ENCODE measurements at places on chromosomes 11 and 22.
A peak's percentile ranks its signal among the peaks of the same experiment; 100 is the strongest.

DNA sequence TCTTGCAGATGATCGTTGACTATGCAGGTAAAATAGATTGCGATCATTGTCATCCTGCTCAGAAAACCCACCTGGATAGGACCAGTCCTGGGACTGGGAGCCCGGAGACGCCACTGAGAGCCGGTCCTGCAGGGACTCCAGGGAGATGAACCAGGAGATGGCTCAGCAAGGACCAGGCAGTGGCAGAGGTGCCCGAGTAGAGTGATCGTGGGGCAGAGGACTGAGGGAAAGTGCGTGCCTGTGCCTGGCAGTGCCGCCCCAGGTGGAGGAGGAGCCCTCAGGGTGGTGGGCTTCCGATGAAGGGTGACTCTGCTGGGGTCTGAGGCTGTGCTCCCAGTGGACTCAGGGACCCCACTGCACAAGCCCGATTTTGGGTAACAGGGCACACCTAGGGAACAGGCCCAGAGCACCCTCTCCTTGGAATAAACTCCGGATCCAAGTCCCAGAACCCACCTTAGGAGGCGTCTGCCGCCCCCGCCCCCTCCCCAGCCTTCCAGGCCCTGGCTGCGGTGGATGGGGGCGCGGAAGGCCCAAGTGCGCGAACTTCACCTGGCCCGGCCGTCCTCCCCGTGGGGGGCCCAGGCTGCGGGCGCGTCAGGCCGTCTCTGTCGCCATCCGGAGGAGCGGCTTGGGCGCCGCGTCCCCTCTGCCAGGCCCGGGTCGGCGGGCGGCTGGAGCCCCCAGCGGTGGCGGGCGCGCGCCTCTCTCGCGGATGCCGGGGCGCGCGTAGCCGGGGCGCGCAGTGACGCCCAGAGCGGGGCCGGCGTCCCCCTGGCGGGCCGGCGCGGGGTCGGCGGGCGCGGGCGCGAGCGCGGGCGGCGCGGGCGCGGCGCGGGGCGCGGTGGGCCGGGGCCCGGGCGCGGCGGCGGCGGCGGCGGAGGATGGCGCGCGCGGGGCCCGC, 1338.8 kb downstream of the BRD1 start:
- no peak for DNase-seq

GRCh38 chr11:114452399-114452798, 13.1 kb downstream of the REXO2 start:
- DNase-seq: no peak

GRCh38 chr11:125871391-125872137, 15.9 kb upstream of the HYLS1 start:
- peak; percentile 23 for DNase-seq

DNA sequence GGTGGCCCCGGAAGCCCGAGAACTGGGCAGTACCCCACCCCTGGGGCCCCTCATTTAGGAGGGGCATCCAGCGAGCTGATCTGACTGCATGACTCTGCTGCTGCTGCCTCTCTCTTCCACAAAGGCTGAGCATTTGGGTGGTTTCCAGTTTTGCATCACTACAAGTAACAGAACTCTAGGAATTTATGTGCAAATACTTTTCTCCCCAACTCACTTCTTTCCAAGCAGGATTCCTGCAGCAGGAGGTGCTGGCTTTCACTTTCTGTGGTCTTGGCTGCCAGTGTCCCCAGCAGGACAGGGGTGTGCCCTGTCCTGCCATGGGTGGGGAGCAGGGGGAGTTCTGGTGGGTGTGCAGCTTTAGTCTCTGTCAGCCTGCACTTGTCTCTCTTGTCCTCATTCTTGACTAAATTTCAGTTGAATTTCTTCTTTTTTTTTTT, 21.2 kb downstream of the UPB1 start:
- DNase-seq: no peak

Measured in stimulated activated CD8-positive, alpha-beta memory T cell treated with anti-CD3 and anti-CD28 coated beads, Interleukin-2, amount 100 ng/mL, for 48 hours (primary cell).